GM23248 (cell line): ENCODE measurements at places on chromosomes 6 and 20. TPM values are rescaled to one million over a fixed set of nuclear protein-coding genes. Genes with fewer than 3 reads are reported as not detected.

Gene VGLL2
- not detected in 2 replicates for total RNA-seq

- no peak overlapping the region for H3K4me3 ChIP-seq
- no peak overlapping the region for H3K27ac ChIP-seq
- H3K27me3 ChIP-seq: no peaks in the 10 kb centered on the region
- H3K36me3 ChIP-seq: no peaks in the 10 kb centered on the region
- H3K4me1 ChIP-seq: no peaks in the 10 kb centered on the region
Observed at GRCh38 chr6:6312901-6313441, 7.5 kb downstream of the F13A1 start.

- H3K4me3 ChIP-seq: no peak overlapping the region
- H3K27ac ChIP-seq: no peak overlapping the region
- DNase-seq: no peak
- no peaks in the 10 kb centered on the region for H3K27me3 ChIP-seq
- H3K4me1 ChIP-seq: no peaks in the 10 kb centered on the region
Observed at GRCh38 chr6:136178749-136179148, 71.4 kb downstream of the MTFR2 start.

Gene MOXD1
- total RNA-seq: 522 and 528 TPM in 2 replicates

Gene CALHM4
- not detected in 2 replicates for total RNA-seq

GRCh38 chr6:45631396-45631795, 253.7 kb upstream of the SUPT3H start:
- H3K4me3 ChIP-seq: no peak overlapping the region
- H3K4me1 ChIP-seq: peaks cover 29% of the 10 kb centered on the region
- no peaks in the 10 kb centered on the region for H3K27me3 ChIP-seq
- DNase-seq: peak; percentile 67
- H3K36me3 ChIP-seq: no peaks in the 10 kb centered on the region

Gene LAMA2
- total RNA-seq: 31.1 and 33.6 TPM in 2 replicates

GRCh38 chr6:124881898-124882578, 80.2 kb upstream of the RNF217 start:
- H3K4me1 ChIP-seq: peaks cover 26% of the 10 kb centered on the region
- H3K27ac ChIP-seq: peak overlapping the region; percentile 48
- peak overlapping the region; percentile 50 for H3K4me3 ChIP-seq
- DNase-seq: peak; percentile 55

DNA sequence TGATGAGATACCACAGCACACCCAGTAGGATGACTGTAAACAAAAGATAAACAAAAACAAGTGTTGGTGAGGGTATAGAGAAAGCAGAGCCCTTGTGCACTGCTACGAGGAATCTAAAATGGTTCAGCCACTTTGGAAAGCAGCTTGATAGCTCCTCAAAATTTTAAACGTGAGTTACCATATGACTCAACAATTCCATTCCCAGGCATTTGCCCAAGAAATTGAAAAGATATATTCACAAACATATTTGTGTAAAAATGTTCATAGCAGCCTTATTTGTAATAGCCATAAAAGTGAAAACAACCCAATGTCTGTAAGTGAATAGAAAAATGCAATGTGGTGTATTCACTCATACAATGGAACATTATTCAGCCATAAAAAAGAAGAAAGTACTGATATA, 141.0 kb upstream of the BTBD3 start:
- no peak overlapping the region for H3K4me3 ChIP-seq
- H3K4me1 ChIP-seq: peaks cover 14% of the 10 kb centered on the region
- no peaks in the 10 kb centered on the region for H3K27me3 ChIP-seq
- no peaks in the 10 kb centered on the region for H3K36me3 ChIP-seq

DNA sequence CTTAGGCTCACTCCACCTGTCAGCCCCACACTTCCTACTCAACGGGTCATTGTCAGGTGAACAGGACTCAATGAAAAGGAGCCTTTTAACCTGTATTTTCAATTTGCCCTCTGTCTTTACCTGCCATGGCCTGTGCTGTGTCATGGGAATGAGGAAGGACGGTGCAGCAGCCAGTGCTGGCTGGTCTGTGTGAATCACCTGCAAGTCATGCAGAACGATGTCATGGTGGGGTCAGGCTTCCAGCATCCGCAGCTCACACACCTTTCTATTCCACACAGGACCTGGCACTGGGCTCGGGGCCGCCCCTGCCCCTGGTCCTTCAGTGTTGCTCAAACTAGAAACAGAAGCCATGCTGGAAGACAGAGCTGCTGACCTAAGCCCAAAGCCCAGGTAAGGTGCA, 188.7 kb upstream of the GMDS start:
- H3K27ac ChIP-seq: no peak overlapping the region
- DNase-seq: no peak
- peaks cover 21% of the 10 kb centered on the region for H3K4me1 ChIP-seq
- peaks cover 7% of the 10 kb centered on the region; the same call in 1 of the 2 replicates for H3K27me3 ChIP-seq

GRCh38 chr6:104750449-104750848, 109.3 kb downstream of the HACE1 start:
- no peak for DNase-seq
- no peaks in the 10 kb centered on the region for H3K4me1 ChIP-seq
- H3K27ac ChIP-seq: no peak overlapping the region
- H3K4me3 ChIP-seq: no peak overlapping the region
- no peaks in the 10 kb centered on the region for H3K27me3 ChIP-seq

GRCh38 chr6:160260803-160261450, 2.3 kb upstream of the SLC22A2 start:
- H3K36me3 ChIP-seq: no peaks in the 10 kb centered on the region
- no peak for DNase-seq
- H3K4me3 ChIP-seq: no peak overlapping the region
- no peaks in the 10 kb centered on the region for H3K27me3 ChIP-seq
- H3K27ac ChIP-seq: no peak overlapping the region

DNA sequence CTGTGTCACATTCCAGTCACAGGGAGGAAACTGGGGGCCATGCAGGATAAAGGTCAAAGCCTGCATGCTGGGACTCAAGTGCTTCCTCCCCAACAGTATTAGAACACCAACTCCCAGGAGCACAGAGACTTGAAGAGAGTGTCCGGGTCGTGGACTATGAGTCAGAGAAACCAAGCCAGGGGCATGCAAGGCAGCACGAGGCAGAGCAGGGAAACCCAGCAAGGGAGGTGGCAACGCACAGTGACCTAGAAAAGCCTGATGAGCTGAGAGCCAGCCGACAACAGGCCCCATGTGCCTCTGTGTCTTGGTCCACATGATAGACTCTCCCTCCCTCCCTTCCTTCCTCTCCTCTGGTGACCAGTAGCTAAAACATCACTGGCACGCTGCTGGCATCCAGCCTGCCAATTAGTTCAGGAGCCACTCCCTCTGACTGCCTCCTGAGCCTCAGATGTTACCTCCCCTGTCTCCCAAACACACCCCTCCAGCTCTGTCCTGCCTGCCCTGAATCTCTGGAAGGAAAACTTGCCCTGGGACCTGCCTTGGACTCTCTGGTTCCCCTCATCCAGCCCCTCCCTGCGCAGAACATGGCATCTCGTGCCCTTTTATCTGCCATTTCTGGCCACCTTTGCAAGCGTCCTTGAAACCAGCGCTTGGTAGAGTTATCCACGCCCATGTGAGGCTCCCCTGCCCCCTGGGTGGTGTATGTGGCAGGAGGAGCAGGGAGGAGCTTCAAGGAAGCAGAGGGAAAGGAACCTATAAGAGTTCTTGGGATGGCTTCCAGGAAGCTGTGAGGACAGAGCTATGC, 16.2 kb upstream of the RNF39 start:
- H3K4me1 ChIP-seq: peaks cover 11% of the 10 kb centered on the region
- H3K36me3 ChIP-seq: no peaks in the 10 kb centered on the region
- peaks cover 15% of the 10 kb centered on the region; the same call in 1 of the 2 replicates for H3K27me3 ChIP-seq
- peak overlapping the region; percentile 29; the same call in 1 of the 2 replicates for H3K27ac ChIP-seq

DNA sequence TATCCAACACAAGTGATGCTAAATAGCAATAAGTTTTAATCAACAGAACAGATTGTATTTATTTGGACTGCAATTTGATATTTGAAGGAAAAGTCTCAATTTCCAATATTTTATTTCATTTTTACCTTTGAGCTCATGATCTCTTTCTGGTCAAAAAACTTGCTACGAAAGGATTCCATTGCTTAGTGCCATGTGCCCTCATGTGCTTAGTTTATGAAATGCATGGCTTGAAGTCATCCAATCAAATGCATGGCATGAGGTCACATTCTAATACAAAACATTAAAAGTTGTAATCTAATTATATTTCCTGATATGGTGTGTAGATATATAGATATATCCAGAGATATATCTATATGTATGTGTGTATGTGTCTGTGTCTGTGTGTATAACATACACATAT, 321.2 kb upstream of the ADGRB3 start:
- no peaks in the 10 kb centered on the region for H3K4me1 ChIP-seq
- H3K4me3 ChIP-seq: no peak overlapping the region
- DNase-seq: no peak

DNA sequence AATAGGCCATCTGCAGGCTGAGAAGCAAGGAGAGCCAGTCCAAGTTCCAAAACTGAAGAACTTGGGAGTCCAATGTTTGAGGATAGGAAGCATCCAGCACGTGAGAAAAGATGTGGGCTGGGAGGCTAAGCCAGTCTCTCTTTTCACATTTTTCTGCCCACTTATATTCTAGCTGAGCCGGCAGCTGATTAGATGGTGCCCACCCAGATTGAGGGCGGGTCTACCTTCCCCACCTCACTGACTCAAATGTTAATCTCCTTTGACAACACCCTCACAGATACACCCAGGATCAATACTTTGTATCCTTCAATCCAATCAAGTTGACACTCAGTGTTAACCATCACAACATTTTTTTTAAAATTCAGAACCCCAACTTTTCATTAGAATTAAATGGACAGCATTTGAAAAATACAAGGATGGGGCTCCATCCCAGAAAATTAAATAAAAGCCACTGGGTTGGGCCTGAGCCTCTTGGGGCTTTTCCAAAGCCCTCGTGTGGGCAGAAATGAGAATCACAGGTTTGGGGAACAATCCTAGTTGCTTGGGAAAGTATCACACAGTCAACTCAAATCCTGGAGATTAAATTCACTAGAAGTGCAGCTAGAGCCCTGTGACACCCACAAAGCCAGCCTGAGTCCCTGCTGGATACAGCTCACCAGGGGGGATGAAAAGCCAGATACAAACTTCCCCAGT, 2.2 kb downstream of the CLDN20 start:
- DNase-seq: peak; percentile 44
- no peaks in the 10 kb centered on the region for H3K27me3 ChIP-seq
- H3K36me3 ChIP-seq: no peaks in the 10 kb centered on the region
- no peak overlapping the region for H3K4me3 ChIP-seq
- no peak overlapping the region for H3K27ac ChIP-seq

DNA sequence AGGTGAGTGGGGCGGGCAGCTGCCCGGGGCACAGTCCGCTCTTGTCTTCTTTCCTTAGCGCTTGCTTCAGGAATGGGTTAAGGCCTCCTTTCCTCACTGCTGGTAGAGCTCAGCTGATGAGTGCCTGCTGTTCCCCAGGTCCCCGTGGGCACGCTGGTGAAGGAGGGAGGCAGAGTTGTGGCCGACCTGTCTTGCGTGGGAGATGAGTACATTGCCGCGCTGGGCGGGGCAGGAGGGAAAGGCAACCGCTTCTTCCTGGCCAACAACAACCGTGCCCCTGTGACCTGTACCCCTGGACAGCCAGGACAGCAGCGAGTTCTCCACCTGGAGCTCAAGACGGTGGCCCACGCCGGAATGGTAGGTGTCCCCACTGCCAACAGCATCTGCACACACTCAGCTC, 15.7 kb downstream of the MTG2 start:
- DNase-seq: no peak
- H3K4me1 ChIP-seq: no peaks in the 10 kb centered on the region

Gene CDH22
- total RNA-seq: not detected in 2 replicates

Gene TPD52L1
- total RNA-seq: 5.1 and 5.7 TPM in 2 replicates

Gene GSTA3
- not detected in 2 replicates for total RNA-seq

DNA sequence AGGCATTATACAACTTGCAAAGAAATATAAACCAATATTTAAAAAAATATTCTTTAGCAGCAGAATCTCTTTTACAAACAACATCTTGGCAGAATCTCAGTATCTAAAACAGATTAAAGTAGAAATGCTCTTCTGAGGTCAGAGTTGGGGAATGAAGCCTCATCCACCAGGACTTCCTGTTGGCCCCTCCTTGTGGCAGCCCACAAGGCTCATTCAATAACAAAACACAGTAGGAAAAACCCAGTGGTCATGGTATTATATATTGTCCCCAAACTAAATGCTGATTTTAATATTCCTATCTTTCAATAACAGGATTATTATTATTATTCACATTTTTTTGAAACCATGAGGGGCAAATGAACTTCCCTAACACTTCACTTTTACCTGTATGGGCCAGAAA, 368.6 kb downstream of the BTBD9 start:
- no peak overlapping the region for H3K27ac ChIP-seq
- H3K36me3 ChIP-seq: no peaks in the 10 kb centered on the region
- H3K4me1 ChIP-seq: peaks cover 37% of the 10 kb centered on the region
- DNase-seq: peak; percentile 49

Gene SNAP91
- total RNA-seq: not detected in 2 replicates

GRCh38 chr6:136862662-136863061, 40.3 kb downstream of the PEX7 start:
- no peak overlapping the region for H3K27ac ChIP-seq
- H3K36me3 ChIP-seq: no peaks in the 10 kb centered on the region
- no peak for DNase-seq
- H3K27me3 ChIP-seq: no peaks in the 10 kb centered on the region

GRCh38 chr6:135163440-135163738, 17.7 kb upstream of the MYB start:
- no peaks in the 10 kb centered on the region for H3K4me1 ChIP-seq
- no peak overlapping the region for H3K4me3 ChIP-seq
- H3K27me3 ChIP-seq: no peaks in the 10 kb centered on the region
- no peaks in the 10 kb centered on the region for H3K36me3 ChIP-seq
- DNase-seq: no peak

GRCh38 chr6:111002350-111002749, 20.5 kb downstream of the RPF2 start:
- no peak for DNase-seq
- H3K27ac ChIP-seq: no peak overlapping the region
- H3K4me1 ChIP-seq: no peaks in the 10 kb centered on the region
- no peaks in the 10 kb centered on the region for H3K27me3 ChIP-seq
- H3K36me3 ChIP-seq: peaks cover 23% of the 10 kb centered on the region; the same call in 1 of the 2 replicates

DNA sequence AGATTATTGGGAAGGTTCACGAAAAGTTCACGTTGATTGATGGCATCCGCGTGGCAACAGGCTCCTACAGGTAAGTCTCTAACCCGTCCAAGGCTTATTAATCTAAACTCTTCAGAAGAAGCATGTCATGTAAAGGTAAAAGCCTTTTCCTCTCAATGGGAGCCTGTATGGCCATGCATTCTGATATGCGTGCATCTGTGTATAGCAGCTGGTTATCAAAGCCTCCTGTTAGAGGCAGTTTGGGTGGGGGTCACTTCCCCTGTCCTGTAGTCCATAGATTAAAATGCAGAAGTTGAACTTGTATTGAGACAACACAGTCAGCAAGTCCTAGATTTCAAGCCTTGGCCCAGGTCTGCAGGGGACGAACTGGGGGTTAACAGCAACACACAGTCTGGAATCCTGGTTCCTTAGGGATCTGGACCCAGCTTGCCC, 14.2 kb upstream of the DHX35 start:
- no peaks in the 10 kb centered on the region for H3K36me3 ChIP-seq
- no peak overlapping the region for H3K4me3 ChIP-seq
- H3K4me1 ChIP-seq: no peaks in the 10 kb centered on the region
- H3K27me3 ChIP-seq: no peaks in the 10 kb centered on the region

Gene BHLHE23
- total RNA-seq: not detected in 2 replicates
